ENCODE measurements at places on chromosomes 12 and 14. TPM values are rescaled to one million over a fixed set of nuclear protein-coding genes. Genes with fewer than 3 reads are reported as not detected.
A peak's percentile ranks its signal among the peaks of the same experiment; 100 is the strongest.

Gene PRPH
- not detected for total RNA-seq

Gene GDF3
- total RNA-seq, result not detected

Gene AQP5
- not detected for total RNA-seq

Gene KRT6B
- not detected for total RNA-seq

GRCh38 chr12:94731733-94732360, 81.5 kb upstream of the TMCC3 start:
- DNase-seq, result no peak

GRCh38 chr12:24898185-24898584, 50.7 kb downstream of the BCAT1 start:
- no peak for DNase-seq

DNA sequence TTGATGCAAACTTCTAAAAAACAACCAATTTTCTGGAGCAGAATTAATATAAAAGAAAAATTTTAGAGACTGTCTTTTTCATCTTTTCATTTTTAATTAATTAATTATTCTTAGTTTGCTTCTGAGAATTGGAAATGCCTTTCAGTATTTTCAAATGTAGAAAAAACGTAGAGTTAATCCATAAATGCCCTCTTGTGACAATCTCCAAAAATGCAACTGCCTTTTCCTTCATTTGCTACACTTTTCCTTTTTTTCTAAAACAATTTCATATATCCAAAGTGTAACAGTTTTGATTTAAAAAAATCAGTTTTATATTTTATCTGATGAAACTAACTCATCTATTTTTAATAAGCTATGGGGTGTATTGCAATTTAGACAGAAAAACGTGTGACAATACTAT, 409.3 kb downstream of the PRKD1 start:
- DNase-seq, result peak; percentile 20

GRCh38 chr12:113407931-113408600, 4.4 kb upstream of the SDS start:
- DNase-seq, result peak; percentile 42

DNA sequence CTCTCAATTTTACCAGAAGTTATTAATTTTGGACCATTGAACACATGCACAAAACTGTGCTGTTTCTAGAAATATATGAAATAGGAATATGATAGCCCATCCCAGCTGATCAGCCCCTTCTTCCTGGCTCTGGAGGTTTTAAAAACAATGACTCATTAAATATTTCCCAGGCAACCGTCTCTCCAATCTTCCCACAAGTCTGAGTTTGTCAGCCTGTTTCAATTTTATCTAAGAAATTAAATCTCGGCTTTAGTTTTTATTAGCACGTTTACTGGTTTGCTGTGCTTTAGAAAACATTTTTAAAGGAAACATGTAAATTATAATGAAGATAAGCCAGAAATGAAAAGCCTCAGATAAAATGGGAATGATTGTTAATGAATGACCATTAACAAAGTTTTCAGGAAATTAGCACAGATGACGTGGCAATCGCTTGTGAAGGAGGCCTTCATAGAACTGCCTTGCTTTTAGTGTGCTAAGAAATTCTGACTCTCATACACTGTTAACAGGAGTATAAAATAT, 89.3 kb upstream of the RAP1B start:
- peak; percentile 74 for DNase-seq

All from myocyte (in vitro differentiated cells).